ENCODE measurements at places on chromosomes 1 and 21. TPM values are rescaled to one million over a fixed set of nuclear protein-coding genes. Genes with fewer than 3 reads are reported as not detected.

Gene WNT3A
- not detected for total RNA-seq

Gene ANGPTL3
- total RNA-seq = not detected

Gene S100A2
- total RNA-seq = 22,376 TPM

Gene HIVEP3
- 0.71 TPM for total RNA-seq

Gene RIPK4
- 40.9 TPM for total RNA-seq

Gene CPT2
- total RNA-seq = 15.2 TPM

Gene MAGI3
- 6.9 TPM for total RNA-seq

Gene KIF21B
- total RNA-seq = 0.63 TPM

Gene FCGR3A
- total RNA-seq = not detected

Gene AGMAT
- 1.1 TPM for total RNA-seq

Gene PBX1
- total RNA-seq = 3.3 TPM

Gene CTSK
- total RNA-seq = 6.1 TPM

Gene PADI2
- 0.95 TPM for total RNA-seq

Gene S100A5
- total RNA-seq = not detected

Gene TCEANC2
- 3.4 TPM for total RNA-seq

Gene ERICH3
- total RNA-seq = not detected

Gene ACTN2
- not detected for total RNA-seq

Gene VHLL
- total RNA-seq = not detected

Gene FBXO2
- 30.9 TPM for total RNA-seq

Gene DMRTA2
- not detected for total RNA-seq

Gene ITGB2
- 6.5 TPM for total RNA-seq

Gene GRIK1
- not detected for total RNA-seq

Gene LAMC2
- 7,314 TPM for total RNA-seq

Gene SRM
- total RNA-seq = 153 TPM

Gene E2F2
- total RNA-seq = 0.95 TPM

Gene SPRR2A
- 3.5 TPM for total RNA-seq

Gene BRINP3
- not detected for total RNA-seq

Gene DIO1
- total RNA-seq = not detected

Gene CR2
- not detected for total RNA-seq

Gene IL19
- total RNA-seq = not detected

Gene SH3BGR
- 1.3 TPM for total RNA-seq

Gene SMIM34
- not detected for total RNA-seq

Gene DDR2
- 0.41 TPM for total RNA-seq

Gene GJA9
- 0.27 TPM for total RNA-seq

Gene B3GALT5
- total RNA-seq = not detected

Gene RNU1-4
- 4,441 TPM for total RNA-seq

Gene GOLT1A
- 0.85 TPM for total RNA-seq

Gene C1orf141
- not detected for total RNA-seq

Gene HUNK
- 0.17 TPM for total RNA-seq

Gene RIPPLY3
- total RNA-seq = 0.78 TPM

Gene SMPDL3B
- 0.48 TPM for total RNA-seq

Gene PTGFR
- 6.0 TPM for total RNA-seq

Gene GNG5
- 118 TPM for total RNA-seq

Gene KIF17
- 1.8 TPM for total RNA-seq

Gene VANGL1
- 29.6 TPM for total RNA-seq

Data from foreskin keratinocyte (primary cell).